Stimulated activated CD4-positive, alpha-beta T cell treated with anti-CD3 and anti-CD28 coated beads, Interleukin-12 subunit alpha, Interleukin-12 subunit beta, amount 100 ng/mL, for 4 hours (primary cell): ENCODE measurements at places on chromosomes 16 and 17.

DNA sequence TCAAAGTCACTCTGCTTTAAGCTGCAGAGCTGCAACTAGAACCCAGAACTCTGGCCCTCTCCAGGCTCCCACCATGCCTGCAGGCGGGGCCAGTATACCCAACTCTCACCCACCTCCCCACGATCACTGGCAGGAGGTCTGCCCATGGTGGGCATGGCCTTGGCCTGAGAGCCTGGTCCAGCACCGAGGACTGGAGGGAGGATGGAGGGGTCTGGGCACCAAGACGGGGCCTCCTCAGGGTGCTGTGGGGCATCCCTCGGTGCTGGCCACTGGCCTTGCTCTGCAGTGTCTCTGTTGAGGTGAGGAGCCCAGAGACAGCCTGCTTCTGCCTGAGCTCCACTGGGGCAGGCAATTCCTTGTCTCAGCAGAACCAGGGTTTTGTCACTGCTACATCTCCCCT lies 1.5 kb upstream of the KRT16 start:
- no peak for DNase-seq

- no peak for DNase-seq
These were observed 16.8 kb upstream of the ENGASE start for GRCh38 chr17:79057737-79058385.

DNA sequence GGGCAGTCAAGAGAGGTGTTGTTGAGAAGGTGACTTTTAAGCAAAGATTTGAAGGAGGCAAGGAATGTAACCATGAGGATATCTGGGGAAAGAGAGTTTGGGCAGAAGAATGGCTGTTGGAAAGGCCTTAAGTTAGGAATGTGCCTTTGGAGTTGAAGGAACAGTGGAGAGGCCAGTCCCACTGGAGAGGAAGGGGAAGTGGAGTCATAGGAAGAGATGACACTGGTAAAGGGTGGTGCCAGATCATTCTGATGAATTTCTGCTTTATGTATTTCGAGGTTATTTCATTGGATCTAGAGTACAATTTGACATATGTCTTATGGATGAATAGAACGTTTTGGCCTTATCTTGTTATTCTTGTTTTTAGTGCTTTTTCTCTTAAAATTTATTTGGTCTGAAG lies 93.5 kb downstream of the WWP2 start:
- no peak for DNase-seq

GRCh38 chr16:56897026-56897799 lies 32.2 kb downstream of the SLC12A3 start:
- no peak for DNase-seq

- no peak for DNase-seq
These were observed 95.7 kb upstream of the DNAH17 start for GRCh38 chr17:78672871-78673371.

GRCh38 chr17:57405491-57406072 lies 149.3 kb downstream of the MSI2 start:
- DNase-seq, result no peak

- no peak for DNase-seq
These were observed 8.9 kb upstream of the SEZ6 start for GRCh38 chr17:29014716-29015115.

- no peak for DNase-seq
These were observed at the start of gene CDK3 for GRCh38 chr17:76000755-76001521. CDK3 (plus strand) TSS chr17:76000855; CDS start chr17:76001426, 571 bp downstream.

- DNase-seq, result no peak
These were observed 7.6 kb upstream of the PHKG2 start for GRCh38 chr16:30740364-30741251.
